ENCODE measurements at places on chromosomes 12 and 14.

DNA sequence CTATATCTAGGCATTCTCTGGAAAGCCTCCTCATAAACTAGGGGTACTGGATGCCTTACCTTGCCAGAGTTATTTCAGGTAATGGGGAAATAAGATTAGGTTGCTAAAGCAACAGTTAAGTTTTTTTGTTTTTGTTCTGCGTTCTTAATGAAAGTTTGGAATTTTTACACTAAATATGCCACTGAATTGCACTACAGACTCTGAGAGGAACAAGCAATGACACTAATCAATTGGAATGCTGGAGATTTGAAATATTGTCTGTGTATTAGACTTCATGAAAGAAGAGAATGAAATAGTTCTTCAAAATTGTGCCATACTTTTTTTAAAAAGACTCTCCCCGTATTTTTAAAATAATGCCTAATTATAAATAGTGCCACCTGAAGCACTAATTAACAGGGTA lies 287.8 kb downstream of the NAV3 start:
- DNase-seq = no peak

DNA sequence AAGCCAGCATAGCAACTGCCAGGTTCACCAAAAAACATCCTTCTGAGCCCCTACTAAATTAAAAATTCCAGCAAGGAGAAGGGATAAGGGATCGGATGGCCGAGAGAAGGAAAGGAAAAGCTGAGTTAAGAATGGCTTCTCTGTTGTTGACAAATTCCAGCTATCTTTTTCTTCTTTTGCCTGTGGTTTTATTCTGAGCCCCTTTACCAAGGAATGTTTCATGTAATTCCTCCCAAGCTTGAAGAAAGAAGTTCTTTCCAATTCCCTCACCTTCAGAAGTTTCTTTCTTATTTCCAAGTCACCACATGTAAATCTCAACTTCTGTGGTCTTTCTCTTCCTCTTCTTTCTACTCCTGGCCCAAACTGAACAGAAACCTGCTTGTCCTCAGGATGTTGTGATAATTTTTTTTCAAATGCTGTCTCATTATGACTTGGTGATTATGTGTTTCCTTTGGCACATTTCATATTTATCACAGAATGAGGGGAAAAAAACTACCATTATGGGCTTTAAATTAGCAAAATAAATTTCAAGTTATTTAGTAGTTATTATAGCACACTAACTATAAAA lies 40.0 kb downstream of the FGD6 start:
- no peak for DNase-seq

- DNase-seq = no peak
Measured at GRCh38 chr12:47218191-47218654, 138.5 kb upstream of the AMIGO2 start.

- DNase-seq = no peak
Measured at GRCh38 chr12:12747278-12747677, 30.1 kb downstream of the CDKN1B start.

DNA sequence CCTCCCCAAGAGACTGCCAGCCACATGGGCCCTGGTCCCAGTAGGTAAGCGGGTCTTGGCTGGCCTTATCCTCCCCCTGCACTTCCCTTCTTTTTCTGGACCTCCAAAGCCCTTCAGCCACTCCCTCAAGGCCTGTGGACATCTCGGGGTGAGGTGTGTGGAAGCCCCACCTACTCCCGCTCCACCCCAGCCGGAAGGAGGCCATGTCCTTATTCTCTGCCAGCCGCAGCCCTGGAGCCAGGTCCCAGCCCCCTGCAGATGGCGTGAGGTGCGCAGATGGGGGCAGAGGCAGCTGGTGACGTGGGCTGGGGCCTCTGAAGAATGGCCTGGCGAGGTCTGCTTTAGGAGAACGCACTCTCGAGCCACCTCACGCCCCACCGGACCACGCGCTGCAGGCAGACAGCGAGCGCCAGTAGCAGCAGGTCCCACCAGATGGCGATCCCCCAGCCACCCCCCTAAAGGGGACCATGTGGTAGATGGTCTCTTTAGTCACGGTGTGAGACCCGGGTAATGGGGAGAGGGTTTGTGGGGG lies 167.1 kb downstream of the TSPAN9 start:
- DNase-seq = no peak

DNA sequence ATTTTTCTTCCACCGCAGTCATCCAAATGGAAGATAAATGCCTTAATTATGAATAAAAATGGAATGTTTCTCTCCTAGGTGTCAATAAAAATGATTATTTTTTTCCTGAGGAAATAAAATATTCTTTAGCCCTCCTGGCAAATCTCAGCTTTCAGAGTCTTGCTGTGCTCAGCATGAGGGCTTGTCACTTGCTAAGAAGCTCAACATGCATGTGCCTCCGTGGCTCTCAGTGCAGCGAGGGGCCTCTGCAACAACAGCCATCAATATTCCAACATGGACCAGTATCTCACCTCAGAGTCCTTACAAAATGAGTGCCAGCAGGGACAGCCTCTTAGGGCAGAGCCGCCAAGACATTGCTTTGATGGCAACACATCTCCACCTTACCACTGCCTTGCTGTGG lies 159.5 kb upstream of the TMPO start:
- DNase-seq = no peak

DNA sequence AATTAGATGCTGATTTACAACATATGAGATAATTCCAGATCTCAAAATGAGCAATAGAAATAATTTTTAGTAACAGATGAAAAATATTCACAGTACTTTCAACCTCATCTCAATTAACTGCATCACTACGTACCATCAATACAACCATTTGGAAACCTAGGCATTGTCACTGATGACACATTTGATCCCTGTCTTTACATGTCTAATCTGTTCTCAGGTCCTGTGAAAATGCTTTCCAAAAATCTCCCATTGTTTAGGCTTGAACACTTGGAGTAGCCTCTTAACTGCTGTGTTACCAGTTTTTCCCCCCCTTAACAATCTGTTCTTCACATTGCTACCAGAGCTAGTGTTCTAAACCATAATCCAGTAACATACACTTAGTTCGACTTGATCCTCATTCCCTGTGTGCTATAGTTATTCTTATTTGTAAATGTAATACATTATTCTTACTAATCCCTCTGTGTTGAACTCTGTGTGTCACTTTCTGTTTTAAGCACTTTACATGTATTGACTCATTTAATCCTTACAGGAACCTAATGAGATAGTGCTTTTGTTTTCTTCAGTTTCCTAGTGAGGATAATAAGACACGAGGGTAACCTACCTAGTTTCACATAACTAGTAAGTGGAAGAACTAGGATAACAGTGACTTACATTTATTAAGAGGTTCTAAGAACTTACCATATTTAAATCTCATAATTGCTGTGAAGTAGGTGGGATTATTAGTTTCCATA lies 41.7 kb downstream of the LARP4 start:
- no peak for DNase-seq

DNA sequence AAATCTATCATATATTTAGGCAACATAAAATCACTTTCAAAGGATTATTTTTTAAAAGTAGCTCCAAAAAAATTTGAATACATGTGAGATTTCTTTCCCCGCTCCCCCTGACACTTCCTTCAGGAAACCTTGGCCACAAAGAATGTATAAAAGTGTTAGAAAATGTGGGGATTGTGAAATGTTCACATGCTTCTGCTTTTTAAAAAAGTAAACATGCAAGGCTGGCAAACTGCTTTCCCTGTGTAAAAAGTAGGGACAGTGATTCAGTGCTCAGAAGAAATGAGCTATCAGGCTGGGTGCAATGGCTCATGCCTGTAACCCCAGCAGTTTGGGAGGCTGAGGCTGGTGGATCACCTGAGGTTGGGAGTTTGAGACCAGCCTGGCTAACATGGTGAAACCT lies 26.6 kb downstream of the MBIP start:
- no peak for DNase-seq

DNA sequence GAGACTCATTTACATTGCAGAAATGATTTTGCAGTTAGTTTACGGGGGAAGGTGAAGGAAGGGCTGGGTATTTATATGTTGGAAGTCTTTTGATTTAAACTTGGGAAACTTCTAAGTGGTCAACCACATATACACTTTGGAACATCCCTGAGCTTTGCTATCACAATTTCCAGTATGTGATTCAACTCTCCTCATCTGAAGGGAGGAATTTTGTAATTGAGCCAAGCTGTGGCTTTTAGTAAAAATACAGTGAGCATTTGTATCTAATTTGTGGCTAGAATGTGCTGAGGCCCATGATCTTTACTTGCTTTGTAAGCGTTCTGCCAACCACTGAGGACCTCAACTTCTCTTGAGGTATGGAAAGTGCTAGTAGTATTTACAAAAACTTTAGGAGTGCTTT lies 235.0 kb upstream of the PDZRN4 start:
- DNase-seq = no peak

- no peak for DNase-seq
Measured at GRCh38 chr14:22794551-22794951, 20.7 kb downstream of the SLC7A7 start.

DNA sequence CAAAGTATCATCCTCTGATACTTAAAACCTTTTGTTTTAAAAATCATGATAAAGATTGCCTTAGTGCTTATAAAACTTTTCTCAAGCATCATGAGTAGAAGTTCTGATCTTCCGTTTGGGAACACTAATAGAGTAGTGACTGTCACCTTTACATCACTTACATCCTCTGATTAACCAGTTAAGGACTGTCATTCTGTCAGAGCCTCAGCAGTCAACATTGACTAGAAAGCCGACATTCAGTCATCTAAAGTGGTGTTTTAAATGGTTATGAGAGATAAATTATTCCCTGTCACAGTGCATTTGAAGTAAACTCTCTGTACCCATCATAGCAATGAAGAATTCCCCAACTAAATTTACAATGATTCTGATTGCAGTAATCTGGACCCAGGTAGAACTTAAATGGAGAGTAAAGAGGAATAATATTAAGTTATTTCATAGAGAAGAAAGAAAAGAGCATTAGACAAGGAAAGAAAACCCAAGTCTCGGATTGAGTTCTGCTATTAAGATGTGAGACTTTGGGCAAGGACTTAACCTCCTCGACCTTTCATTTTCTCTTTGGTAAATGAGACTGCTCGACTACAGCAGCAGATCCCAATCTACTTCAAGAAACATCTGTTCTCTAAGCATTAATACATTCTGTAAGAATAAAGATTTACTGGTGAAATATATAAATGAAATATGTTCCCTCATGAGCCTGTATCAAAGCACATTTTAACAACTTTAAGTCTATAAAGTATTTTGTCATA lies 563.9 kb upstream of the LMO3 start:
- no peak for DNase-seq

DNA sequence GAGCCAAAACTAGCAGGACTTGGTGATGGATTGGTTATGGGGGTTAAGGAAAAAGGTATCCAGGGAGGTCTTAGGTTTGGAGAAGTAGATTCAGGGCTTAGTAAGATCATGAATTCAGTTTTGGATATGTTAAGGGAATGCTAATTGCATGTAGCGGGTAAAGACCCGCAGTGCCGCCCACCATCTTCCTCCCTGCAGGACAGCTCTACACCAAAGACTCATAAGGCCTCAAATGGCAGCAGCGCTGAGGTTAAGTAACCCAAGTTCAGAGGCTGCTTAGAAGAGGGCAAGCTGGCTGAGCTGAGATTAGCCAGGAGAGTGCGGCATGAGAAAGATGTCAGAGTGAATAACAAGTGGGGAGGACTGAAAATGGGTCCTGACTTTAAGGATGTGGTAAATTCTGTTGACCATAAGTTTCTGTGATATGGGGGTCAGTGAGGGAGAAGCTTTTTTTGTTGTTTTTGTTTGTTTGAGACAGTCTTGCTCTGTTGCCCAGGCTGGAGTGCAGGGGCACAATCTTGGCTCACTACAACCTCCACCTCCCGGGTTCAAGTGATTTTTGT lies 26.2 kb downstream of the RAD9B start:
- DNase-seq = no peak

GRCh38 chr12:77493302-77494168 lies 337.2 kb upstream of the NAV3 start:
- DNase-seq = no peak

DNA sequence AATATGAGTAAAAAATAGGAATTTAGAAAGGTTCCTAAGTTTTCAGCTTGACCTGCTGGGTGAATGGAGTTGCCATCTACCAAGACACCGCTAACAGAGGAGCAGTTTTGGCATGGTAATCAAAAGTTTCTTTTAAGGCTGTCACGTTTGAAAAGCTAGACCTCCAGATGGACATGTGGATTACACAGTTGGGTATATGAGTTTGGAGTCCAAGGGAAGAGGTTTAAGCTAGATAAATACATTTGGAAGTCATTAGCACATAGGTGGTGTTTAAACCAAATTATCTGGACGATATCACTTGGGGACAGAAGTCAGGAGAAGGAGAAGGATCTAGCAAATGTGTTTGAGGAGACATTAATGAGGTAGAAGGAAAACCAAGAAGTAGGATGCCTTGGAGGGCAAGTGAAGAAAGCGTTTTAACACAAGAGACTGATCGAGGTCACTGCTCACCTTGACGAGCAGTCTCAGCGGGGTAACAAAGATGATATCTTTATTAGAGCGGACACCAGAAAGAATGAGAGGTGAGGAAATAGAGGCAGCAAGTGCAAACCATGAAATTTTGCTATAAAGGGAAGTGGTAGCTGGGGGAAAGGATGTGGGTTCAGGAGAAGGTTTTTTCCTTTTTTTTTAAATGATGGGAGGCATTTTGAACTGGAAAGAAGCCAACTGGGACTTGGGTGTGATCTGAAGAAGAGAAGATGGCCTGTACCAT lies 17.6 kb downstream of the PNP start:
- no peak for DNase-seq

DNA sequence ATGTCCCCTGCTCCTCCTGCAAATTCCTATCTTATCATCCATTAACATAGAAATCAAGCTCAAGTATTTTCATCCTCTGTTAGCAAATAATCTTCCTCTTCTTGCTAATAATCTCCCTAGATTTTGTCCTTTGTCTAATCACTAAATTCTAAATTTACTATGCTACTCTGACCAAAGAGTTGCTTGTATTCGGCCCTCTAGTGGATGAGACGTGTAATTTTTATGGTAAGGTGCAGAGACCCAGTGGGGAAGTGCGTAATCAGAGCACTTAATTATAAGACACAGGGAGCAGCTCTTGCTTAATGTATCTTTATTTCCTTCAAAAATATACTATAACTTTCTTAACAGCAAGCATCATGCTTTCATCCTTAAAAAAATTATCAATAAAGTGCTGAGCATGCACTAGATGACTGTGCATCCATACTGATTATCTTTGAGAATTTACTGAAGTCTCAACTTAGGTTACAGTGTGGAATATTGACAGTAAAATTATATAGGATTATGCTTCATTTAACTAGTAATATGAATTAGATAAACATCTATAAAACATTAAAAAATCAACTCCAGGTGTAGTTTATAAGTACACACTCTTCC lies 212.6 kb downstream of the SLC16A7 start:
- DNase-seq = peak; percentile 17

DNA sequence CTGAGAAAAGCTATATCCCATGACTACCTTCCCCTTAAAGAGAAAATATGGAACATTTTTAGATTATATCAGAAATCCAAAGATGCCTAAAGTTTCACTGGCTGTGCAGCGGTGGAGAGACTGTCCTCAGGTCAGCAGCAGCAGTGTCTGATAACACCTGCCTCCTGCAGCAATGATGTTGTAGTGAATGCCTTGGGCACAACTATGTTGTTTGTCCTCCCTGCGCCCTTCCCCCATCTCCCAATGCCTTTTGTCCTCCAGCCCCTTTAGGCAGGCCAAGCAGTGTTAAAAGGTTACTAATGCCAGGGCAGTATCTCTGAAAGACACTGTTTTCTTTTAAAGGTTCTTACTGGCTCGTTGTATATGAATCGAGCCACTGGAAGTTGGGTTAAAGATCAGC lies 13.2 kb downstream of the RTRAF start:
- DNase-seq = no peak

Measured in HEK293T (cell line).